Stimulated activated CD8-positive, alpha-beta memory T cell treated with anti-CD3 and anti-CD28 coated beads, Interleukin-4, amount 100 ng/mL, for 1 hour (primary cell): ENCODE measurements at places on chromosomes 2 and 18.

- no peak for DNase-seq
These were observed 129.8 kb upstream of the TANK start for GRCh38 chr2:161030260-161031063.

GRCh38 chr2:1016500-1016899 is 65.9 kb downstream of the SNTG2 start:
- no peak for DNase-seq

DNA sequence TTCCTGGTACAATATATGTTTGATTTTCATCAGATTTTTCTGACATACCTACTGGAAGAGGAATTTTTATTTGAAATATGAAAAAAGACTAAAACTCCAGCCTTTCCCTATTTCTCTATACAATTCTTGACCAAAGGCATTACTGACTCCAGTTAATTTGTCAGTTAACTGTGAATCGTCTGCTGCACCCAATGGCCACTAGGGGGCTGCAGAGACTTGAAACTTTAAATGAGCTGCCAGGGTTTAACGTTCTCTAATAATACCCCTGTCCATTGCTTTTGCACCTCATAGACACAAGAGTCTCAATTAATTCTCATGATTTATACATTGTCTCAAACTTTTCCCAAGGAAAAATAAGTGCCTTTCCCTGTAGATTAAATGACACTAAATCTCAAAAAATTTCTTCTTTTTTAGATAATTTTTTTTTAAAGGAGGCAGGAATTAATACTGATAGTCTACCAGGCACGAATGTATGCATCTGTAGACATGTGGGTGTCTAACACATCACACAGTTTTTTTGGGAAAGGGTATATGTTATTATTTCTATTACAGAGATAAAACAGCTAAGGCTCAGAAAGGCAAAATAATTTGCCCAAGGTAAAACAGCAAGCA is 1.8 kb upstream of the ALK start:
- DNase-seq: no peak

GRCh38 chr2:215274829-215275228 is 37.0 kb upstream of the ATIC start:
- DNase-seq: no peak

DNA sequence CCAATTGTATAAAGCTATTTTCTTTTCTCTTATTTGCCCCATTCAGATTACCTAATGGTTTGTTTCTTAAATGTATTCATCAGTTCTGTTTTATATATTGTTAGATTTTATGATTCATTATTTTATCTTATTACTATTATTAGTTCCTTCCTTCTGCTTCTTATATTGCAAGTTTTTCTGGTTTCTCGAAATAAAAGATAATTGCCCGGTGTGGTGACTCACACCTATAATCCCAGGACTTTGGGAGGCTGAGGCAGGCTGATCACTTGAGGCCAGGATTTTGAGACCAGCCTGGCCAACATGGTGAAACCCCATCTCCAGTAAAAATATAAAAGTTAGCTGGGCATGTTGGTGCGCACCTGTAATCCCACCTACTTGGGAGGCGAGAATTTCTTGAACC is 37.8 kb downstream of the ANTXR1 start:
- no peak for DNase-seq

DNA sequence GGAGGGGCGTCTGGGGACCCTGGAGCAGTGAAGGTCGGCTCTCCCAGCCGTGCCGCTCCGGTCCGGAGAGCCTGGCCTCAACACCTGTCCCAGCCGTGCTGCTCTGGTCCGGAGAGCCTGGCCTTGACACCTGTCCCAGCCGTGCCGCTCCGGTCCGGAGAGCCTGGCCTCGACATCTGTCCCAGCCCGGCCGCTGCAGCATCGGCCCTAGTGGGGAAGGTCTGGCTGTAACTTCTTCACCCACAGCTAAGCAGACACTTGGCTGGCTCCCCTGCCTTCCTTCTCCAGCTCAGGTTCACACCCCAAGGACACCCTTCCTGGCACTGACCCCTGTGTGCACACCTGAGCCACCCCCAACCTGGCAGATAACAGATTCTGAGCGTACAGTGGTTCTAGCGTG is 4.6 kb downstream of the KCNG2 start:
- DNase-seq: no peak

- DNase-seq: no peak
These were observed 21.1 kb downstream of the TMEM182 start for GRCh38 chr2:102782933-102783332.

DNA sequence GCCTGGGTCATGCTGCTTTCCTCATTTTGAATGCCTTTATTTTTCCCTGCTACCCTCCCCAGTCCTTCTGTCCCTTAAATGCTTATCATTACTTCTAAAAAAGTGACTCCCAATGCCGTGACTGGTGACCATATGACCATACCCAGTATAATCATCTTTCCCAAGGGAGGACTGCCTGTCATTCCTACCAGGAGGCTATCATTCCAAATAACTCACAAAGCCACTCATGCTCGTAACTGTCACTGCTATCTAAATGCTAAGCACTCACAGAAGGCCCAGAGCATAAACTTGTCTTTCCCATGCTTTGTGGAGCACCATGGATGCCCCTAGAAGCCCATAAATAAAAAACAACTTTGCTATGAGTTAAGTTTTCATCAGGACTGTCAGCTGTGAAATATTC is 38.7 kb upstream of the CREB1 start:
- no peak for DNase-seq

- DNase-seq: peak; percentile 54
These were observed 34.4 kb downstream of the ITGA6 start for GRCh38 chr2:172461591-172462372.

GRCh38 chr2:118510807-118511206 is 336.6 kb downstream of the EN1 start:
- DNase-seq: no peak

DNA sequence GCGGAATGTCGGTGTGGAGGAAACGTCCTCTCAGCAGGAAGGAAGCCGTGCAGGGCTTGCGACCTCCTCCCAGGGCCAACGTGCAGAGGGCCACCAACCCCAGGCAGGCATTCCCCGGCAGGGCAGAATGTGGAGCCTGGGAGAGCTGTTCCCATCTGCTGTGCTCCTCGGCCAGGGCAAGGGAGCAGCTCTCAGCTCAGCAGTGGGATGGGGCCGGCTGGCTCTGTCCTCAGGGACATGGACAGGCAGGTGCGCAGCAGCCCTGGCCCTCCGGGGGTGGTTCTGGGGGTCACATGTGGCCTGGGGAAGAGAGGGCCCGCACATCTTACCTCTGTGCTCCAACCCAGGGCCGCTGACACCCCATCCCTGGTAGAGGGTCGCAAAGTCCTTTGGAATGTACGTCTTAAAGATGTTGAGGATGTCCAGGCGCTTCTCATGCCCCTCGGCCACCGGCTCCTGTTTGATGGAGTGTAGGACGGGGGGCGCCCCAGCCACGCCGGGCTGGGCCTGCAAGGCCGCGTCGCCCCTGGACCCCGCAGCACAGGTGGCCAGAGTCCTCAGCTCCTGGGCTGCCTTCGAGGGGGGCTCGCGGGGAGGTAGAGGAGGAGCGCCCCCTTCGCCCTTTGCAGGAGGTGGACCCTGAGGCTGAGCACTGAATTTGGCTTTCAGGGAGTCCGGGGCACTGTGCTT is 116.4 kb downstream of the ZNF516 start:
- no peak for DNase-seq

- DNase-seq: no peak
These were observed 4.0 kb downstream of the TCF7L1 start for GRCh38 chr2:85137156-85137555.

GRCh38 chr2:179044500-179044899 is 5.4 kb downstream of the CCDC141 start:
- no peak for DNase-seq

DNA sequence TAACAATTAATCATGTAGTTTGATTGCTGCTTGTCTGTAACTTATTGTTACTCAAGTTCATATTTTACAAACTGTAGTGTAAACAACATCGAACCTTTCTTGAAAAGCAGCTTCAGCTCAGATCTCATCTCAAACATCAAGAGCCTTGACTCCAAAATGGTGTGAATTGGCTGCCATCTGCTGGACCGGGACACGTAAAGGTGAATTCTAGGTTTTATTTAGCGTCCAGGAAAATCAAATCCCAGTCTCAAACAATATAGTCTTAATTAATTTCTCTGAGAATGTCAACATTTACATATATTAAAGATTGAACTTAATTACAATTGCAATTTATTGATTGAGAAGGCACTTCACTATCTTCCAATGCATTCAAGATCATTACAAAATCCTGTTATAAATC is 453.0 kb downstream of the GALR1 start:
- no peak for DNase-seq

- no peak for DNase-seq
These were observed 17.5 kb upstream of the BIN1 start for GRCh38 chr2:127124426-127124825.

GRCh38 chr2:98882971-98883779 is 52.9 kb downstream of the CRACDL start:
- DNase-seq: no peak

GRCh38 chr2:121862286-121862685 is 106.8 kb downstream of the TSN start:
- no peak for DNase-seq

DNA sequence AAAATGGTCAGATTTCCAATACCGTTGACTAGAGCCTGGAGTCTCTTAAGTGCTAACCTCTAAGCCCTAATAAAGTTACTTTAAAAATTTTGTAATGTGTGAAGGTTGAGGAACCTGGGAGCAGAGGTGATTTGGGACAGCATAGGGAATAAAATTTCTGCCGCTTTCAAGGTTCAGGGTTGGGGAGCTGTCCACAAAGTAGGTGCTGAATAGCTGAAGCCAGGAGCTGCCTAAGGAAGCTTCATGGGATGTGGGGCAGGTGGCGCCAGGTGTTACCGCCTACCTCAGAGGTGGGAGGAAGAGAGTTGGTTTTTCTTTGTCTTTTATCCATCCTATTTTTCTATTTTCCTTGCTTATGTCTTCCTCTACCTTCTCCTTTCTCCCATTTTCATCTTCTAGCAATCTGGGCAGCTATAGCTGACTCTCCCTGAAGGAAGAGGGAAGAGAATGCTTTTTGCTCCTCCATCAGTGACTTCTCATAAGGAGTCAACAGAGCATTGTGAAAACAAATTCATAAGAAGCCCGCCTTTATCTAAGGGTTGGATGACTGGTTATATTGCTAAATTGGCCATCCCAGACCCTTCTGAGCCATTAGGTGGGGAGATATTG is 178.7 kb downstream of the CLIP4 start:
- DNase-seq: no peak

GRCh38 chr2:159617100-159617499 is 752 bp upstream of the BAZ2B start:
- no peak for DNase-seq

- no peak for DNase-seq
These were observed 54.3 kb downstream of the RNF144A start for GRCh38 chr2:6971502-6971901.

GRCh38 chr18:51988277-51988676 is 351.7 kb upstream of the DCC start:
- no peak for DNase-seq

- no peak for DNase-seq
These were observed 413.0 kb downstream of the PTPRM start for GRCh38 chr18:7980136-7980535.

GRCh38 chr2:199147216-199147615 is 310.5 kb downstream of the SATB2 start:
- no peak for DNase-seq

DNA sequence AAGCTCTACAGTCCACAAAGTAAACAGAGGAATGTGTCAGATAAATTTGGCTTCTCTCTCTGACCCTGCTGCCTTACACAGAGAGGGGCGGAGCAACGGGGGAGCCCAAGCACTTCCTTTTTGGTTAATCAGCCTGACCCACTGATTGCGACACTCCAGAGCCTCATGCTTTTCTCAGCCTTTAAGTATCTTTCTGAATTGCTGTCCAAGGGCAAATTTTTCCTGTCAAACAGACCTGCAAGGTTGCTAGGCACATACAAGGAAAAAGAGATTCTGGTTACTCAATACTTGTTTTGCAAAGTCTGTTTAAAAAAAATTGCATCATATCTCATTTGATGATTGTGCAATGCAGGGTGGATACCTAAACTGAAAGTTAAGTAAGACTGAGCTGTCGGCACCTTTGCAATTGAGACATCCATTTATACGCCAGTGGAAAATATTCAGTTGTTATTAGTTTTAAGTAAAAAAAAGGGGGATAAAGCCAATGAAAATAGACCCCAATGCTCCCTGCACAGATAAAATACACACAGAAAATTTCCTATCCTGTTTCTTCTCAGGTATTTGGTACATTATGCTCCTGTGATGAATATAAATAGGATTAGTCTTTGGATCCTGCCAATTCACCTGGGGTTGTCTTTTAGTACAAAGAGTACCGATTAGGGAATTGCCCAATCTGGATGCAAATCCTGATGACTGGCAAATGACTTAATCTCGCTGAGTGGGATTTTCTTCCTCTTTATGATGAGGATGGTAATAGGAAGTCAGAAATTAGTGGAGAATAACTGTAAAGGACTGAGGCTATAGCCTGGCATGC is 260.2 kb upstream of the TRIB2 start:
- peak; percentile 28 for DNase-seq

- no peak for DNase-seq
These were observed 14.6 kb downstream of the FHL2 start for GRCh38 chr2:105384216-105384615.

- no peak for DNase-seq
These were observed 32.3 kb downstream of the ZCCHC2 start for GRCh38 chr18:62555135-62555534.

DNA sequence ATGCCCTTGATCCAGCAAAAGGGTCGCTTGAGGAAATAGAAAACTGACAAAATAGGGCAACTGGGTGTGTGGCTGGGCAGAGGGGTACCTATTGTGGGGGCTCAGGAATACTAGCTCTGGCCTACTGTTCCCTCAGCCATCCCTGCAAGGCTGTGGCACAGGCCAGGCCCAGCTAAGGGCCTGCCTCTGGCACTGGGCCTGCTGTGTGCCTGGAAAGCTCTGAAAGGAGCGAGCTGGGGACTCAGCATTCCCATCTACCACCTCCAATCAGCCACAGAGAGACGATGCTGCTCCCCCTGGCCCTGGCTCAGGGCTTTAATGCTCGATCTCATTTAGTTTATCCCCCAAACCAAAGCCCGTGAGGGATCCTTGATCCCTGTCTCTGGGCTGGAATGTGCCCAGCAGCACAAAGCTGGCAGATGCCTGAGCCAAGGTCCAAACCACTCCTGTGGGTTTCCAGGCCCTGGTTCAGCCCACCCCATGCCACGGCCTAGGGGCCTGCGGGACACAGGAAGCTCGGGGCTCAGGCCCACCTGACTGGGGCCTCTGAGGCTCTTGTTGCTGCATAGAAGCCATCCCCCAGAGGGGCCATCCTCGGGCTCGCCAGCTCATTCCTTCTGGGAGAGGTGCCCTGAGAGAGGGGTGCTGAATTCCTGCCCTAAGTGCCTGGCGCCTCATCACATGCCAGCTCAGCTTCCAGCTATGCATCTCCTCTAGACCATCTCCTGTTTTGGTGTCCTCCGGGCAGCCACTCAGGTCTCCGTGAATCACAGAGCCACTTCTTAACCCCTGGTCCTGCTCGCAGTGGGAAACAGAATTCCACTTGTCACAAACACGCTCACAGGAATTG is 43.0 kb upstream of the KCNF1 start:
- DNase-seq: no peak

DNA sequence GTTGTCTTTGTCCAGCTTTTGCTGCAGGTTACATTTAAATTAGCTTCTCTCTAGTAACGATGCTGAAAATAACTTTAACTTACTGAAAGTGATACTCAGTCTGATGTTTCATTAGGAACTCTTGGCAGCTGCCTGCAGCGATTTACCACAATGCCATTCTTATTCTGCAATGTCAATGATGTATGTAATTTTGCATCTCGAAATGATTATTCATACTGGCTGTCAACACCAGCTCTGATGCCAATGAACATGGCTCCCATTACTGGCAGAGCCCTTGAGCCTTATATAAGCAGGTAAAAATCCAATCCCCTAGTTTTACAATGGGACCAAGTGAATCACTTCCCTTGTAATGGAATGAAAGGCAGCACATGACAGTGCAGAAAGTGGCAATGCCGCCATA is 16.3 kb upstream of the MFF start:
- no peak for DNase-seq
